Activated CD8-positive, alpha-beta memory T cell treated with anti-CD3 and anti-CD28 coated beads, Interleukin-2, amount 10 ng/mL, durations not matched to agents 7 days and 5 days (primary cell): ENCODE measurements at places on chromosomes 4 and X. TPM values are rescaled to one million over a fixed set of nuclear protein-coding genes. Genes with fewer than 3 reads are reported as not detected.

The EXOC1L gene
- not detected for total RNA-seq

The NLGN3 gene
- total RNA-seq: 0.87 TPM

The FANCB gene
- 12.0 TPM for total RNA-seq

The KCNIP4 gene
- not detected for total RNA-seq

The HTN1 gene
- total RNA-seq: not detected

DNA sequence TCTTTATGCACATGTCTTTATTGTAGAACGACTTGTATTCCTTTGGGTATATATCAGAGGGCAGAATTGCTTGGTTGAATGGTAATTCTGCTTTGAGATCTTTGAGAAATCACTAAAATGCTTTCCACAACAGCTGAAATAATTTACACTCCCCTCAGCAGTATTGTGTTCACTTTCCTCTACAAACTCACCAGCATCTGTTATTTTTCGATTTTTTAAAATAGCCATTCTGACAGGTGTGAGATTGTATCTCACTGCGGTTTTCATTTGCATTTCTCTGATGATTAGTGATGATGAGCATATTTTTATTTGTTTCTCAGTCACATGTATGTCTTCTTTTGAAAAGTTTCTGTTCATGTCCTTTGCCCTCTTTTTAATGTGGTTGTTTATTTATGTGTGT, 459.8 kb downstream of the PABPC4L start:
- DNase-seq: no peak

GRCh38 chr4:139301821-139302611, at the start of gene NDUFC1:
NDUFC1 (minus strand) TSS chr4:139302477; CDS start chr4:139295798, 6,679 bp downstream.
- DNase-seq: peak; percentile 80

DNA sequence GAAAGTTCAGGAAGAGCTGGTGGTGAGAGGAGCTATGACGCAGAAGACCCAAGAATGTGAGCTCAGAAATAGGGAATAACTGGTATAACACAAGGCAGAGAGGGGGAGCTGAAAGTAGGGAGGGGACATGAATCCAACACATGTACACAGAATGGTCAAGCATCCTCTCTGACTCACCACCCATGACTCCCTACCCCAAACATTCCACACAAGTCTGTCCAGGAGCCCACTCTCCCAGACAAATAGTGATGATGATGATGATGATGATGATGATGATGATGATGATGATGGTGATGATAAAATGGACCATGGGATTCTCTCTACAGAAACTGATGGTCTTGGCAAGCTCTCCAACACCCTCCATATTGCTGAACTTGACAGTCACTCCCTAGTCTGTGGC, 46.4 kb downstream of the NAT8L start:
- DNase-seq: no peak

DNA sequence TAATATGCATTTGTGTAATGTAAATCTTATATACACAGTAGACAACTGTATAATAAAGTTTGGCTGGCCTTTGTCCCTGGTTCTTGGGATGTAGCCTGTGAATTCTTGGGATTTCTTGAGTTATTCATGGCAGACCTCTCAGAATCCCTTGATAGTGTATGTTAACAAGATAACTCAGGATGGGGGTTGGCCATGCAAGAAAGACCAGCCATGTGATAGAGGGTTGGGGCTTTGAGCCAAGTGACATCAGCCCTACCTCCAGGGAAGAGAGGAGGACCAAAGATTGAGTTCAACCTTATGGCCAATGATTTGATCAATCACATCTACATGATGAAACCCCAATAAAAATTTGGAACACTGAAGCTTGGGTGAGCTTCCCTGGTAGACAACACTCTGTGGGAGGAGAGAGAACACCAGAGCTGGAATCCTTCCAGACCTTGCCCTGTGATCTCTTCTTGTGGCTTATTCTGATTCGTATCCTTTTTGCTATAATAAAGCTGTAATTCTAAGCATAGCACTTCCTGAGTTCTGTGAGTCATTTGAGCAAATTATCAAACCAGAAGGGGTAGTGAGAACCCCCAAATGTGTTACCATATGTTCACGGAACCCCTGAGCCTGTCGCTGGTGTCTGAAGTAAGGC, 11.3 kb downstream of the SLC2A9 start:
- no peak for DNase-seq

DNA sequence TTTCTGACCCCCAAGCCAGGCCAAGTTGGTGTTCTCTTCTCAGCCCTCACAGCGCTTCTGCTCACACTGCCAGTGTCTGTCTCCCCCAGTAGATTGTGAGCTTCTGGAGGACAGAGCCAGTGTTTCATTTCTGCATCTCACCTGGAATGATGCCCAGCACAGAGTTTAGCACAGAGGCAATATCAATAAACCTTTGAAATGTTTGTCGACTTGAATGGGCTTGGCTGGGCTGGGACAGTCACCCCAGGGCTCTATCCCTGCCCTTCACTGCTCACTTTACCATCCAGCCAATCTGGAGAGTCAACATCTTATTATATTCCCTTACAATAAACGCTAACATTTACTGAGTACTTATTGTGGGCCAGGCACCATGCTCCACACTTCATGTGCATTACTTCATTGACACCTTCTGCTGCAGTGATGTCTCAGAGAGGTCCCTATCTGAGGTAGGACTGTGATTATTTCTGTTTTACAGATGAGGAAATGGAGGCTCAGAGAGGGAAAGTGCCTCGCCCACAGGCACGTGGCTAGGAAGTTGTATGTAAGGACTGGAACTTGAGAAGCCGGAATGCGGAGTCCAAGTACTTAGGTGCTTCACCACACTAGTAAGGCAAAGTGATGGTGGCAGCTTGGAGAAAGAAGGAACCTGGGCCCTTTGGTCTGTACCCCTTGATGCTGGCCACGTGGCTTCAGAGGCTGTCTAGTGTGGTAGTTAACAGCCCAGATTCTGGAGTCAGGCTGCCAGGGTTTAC, 19.5 kb downstream of the EFNB1 start:
- no peak for DNase-seq

- no peak for DNase-seq
These were observed 209.1 kb upstream of the HCCS start for GRCh38 chrX:10902001-10902400.

GRCh38 chrX:14946606-14947155, 73.5 kb downstream of the MOSPD2 start:
- DNase-seq: no peak

DNA sequence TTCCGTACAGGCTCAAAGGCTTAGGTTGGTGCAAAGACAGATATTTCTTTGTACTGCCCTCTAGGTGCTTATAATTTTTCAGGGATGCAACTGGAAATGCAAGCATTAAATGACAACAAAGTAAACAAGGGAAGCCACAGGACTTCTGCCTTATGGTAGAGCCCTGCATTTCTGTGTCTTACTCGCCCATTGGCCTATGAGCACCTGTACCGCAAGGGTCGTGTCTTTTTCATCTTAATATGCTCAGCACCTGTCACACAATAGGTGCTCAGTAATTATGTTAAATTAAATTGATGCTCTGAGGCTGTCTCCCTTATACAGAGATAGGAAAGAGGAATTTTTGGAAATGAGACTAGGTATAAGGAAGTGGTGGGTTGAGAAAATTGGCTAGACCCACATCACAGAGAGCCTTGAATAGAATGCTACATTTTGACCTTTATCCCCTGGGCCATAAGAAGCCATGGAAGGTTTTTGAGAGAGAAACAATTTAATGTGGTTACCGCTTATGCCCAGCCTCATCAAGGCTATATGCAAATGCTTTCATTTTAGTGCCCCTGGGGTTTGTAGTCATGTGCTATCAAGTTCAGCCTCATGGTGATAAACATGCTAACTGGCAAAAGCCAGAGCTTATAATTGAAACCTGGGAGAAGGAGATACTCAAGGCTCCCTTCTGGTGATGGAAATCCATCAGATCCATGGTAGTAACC, 16.3 kb downstream of the VSIG4 start:
- no peak for DNase-seq

DNA sequence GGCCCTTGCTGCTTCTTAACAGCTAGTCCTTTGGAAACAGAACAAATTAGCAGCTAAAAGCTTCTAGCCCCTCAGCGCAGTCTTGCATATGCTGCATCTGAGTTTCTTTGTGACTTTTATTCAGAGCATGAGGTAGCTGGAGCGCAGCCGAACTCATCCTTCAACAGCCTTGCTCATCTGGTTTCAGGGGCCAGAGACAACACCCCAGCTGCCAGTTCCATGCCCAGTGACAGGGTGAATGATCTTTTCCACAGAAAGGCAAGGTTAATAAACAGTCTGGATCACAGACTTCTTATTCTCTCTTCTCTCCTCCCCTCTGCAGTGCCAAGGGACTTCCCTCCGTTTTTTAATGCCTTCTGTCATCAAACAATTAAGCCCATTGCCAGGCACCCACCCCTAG, 216.6 kb upstream of the INTU start:
- no peak for DNase-seq

- DNase-seq: no peak
These were observed 113.4 kb downstream of the ZNF827 start for GRCh38 chr4:145825255-145825654.

- no peak for DNase-seq
These were observed 167.5 kb upstream of the SLC7A11 start for GRCh38 chr4:138409670-138410069.
